Activated T-cell treated with anti-CD3 and anti-CD28 coated beads, Interleukin-2, amount 50 U/mL, for 4 hours (primary cell): ENCODE measurements at places on chromosomes 12 and 14. TPM values are rescaled to one million over a fixed set of nuclear protein-coding genes. Genes with fewer than 3 reads are reported as not detected.

Gene KLHL33
- total RNA-seq: not detected

- DNase-seq: no peak
Observed at GRCh38 chr12:131131077-131131807, 177.5 kb downstream of the ADGRD1 start.

DNA sequence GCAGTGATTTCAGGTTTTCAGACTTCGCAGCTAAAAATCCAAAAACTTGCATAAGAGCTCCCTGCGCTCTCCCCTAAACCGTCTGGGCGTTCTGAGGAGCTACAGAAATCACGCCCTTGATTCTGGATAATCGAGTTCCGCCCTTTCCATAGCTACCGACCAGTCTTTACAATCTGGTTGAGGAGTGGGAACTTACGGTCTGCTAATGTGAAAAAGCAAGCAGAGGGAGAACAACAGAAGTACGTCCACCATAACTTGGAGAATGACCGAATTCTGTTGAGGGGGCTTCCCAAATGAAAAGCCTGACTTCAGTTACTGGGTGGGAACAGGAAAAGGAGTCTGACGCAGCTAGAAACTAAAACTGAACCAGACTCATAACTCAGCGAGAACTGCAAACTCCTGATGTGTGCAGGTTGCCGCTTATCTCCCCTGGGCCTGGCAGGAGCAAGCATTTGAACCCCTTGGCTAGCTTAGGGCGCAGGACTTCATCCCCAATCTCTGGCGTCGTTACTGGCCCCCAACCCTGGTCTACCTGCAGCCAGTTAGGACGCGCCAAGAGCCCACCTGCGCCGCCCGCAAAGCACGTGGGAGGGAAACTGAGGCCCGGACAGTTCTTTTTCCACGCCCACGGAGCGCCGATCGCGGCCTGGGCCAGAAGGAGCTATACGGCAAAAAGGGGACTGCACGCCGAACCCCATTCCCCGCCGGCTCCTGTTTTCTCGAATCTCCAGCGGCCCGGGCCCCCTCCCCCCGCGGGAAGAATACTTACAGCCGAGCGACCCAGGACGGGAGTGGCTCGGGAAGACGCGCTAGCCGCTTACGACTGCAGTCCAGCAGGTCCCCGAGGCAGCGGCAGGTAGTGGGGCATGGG, 838 bp downstream of the LRIG3 start:
- no peak for DNase-seq

- peak; percentile 24 for DNase-seq
Observed at GRCh38 chr12:50224026-50224692, 57.0 kb upstream of the CERS5 start.

Gene CARMIL3
- total RNA-seq: 1.8 TPM

DNA sequence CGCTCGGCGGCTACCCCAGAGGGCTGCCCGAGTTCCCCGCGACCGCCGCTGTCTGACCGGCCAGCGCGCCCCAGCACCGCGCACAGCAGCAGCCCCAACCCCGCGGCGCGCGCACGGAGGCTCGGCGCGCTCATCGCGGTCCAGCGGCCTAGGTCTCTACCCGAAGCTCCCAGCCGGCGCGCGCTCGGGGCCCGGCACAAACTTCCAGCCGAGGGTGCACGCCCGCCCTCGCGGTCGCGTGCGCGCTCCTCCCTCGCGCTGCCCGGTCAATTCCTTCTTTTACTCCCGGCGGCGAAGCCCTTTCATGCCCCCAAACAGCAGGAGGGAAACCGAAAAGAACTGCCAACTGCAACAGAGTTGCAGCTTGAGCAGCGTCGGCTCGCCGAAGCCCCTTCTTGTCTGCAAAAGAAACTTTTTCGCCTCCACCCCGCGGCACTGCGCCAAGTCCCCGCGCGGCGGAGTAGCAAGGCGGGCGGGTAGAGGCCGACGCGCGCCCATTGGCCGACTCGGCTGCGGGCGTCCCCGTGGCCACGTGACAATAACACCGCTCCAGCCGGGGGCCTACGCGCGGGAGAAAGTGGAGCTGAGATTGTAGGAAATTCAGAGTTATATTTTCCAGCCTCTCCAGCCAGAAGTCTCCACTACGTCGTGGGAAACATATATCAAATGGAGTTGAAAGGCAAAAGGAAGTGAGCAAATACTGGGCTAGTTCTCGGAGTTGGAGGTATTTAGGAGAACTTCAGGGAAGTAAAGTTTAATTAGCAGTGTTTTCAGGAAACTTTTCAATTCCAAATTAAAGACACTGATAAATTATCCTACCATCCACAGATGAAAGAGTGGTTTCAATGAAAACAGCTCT, at the start of gene LRIG3:
LRIG3 (minus strand) TSS at position 403 of the 859 bp plus-strand sequence; CDS start at position 134, 269 bp downstream.
- no peak for DNase-seq

- no peak for DNase-seq
Observed at GRCh38 chr12:114152066-114152465, 185.9 kb upstream of the RBM19 start.

GRCh38 chr14:52797653-52798052, 6.2 kb upstream of the GNPNAT1 start:
- no peak for DNase-seq

- no peak for DNase-seq
Observed at GRCh38 chr12:89966495-89967240, 258.0 kb upstream of the ATP2B1 start.

DNA sequence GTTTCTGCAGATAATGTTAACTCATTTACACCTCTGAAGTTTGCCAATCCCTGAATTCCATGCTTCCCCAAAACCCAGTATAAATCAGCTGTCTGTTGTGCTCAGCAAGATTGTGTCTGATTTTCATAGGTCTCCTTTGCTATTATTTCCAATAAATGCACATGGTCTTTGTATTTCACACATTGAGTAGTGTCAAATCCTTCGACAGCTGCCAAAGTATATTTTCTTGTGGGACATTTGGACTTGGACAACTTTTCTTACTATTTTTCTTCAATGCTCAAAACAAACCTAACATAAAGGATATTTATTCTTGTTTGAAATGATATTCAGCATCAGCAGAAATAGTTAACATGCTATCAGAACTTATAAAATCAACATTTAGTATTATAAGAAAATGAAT, 406.1 kb upstream of the OR4E1 start:
- no peak for DNase-seq

GRCh38 chr14:91358654-91359220, 58.9 kb downstream of the CCDC88C start:
- no peak for DNase-seq

DNA sequence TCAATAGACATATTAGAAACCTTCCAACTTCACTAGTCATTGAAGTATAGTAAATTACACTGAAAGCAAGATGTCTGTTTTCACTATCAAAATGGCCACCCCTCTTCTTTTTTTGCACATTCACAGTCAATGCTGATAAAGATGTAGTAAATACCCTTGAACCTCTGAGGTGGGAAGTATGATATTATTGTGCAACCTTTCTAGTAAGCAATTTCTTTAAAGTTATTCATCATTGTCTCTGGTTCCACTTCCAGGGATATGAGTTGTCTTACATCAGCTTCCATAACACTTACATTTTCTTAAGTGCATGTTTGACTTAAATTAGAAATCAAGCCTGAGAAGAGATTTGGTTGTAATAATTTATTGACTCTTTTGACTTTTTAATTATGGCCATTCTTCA, 453.9 kb upstream of the MGAT4C start:
- no peak for DNase-seq

DNA sequence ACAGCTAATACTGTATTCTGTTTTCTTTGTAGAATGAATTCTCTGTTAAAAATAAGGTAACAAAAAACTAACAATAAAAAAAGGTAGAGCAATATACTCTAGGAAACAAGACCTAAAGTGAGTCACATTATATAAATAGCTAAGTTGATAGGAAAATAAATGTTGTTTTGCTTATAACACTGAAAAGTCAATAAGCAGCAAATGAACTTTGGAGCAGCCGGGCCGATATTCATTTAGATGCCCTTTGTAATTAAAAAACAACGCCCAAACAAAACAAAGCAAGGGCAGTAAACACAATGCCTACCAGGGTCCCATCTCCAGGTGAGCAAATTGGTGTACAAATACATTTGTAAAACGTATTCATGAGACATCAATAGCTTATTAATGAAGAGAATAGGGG, 227.6 kb upstream of the FOXN3 start:
- no peak for DNase-seq

- DNase-seq: no peak
Observed at GRCh38 chr14:95452893-95453712, 63.3 kb downstream of the SYNE3 start.

Gene MARCHF9
- 17.3 TPM for total RNA-seq

DNA sequence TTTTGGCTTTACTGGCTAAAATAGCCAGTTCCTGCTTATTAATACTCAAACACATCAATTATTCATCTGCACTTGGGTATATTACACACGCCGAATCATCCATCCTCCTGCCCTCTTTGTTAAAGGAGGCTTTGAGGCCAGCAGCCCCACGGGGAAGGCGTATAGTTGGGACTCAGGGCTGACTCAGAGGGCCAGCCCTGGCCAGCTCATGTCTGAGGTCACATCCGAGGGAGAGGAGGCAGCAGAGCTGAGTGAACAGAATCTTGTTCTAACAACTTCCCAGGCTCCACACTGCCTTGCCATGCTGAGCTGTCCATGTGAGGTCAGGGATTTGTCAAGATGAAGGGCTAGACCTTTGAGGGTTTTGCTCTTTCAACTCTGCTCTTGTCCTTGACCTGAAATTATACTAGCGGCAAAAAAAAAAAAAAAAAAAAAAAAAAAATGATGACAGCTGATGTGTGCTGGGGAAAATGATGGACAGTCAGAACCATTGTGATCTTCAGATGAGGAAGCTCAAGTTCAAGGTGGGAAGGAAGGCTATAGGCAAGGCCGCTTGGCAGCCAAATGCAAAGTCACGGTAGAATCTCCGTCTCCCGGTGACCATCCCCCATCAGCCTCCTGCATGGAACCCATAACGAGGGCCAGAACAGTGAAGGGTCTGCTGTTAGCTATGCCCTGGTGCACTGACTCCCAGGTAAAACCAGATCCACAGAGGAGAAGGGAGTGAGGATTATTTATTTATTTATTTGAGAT, 12.5 kb upstream of the MARK3 start:
- no peak for DNase-seq

GRCh38 chr14:65084554-65085505, 17.5 kb downstream of the MAX start:
- DNase-seq: no peak

Gene HOXC5
- not detected for total RNA-seq

Gene FAM186B
- 0.37 TPM for total RNA-seq

- no peak for DNase-seq
Observed at GRCh38 chr12:119683413-119683812, 15.5 kb downstream of the PRKAB1 start.

DNA sequence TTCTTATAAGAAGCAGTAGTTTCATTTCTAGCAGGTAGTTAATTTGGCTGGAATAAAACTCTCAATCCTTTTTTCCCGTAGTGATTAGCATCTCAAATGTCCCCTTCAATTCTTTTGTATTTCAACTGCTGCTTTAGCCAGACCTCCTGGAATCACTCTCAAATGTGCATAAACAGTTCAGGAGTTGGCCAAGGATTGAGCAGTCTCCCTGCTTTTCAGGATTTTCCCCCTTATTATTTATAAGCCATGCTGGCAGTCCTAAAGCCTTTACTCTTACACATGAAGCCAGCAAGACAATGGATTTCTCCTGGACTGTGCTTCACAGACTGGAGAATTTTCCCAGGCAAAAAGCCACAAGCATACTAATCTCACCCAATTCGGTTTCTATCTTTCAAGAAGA, 950.1 kb downstream of the VRK1 start:
- DNase-seq: no peak
